RPMI7951 (cell line): ENCODE measurements at places on chromosomes 16 and 17. TPM values are rescaled to one million over a fixed set of nuclear protein-coding genes. Genes with fewer than 3 reads are reported as not detected.

DNA sequence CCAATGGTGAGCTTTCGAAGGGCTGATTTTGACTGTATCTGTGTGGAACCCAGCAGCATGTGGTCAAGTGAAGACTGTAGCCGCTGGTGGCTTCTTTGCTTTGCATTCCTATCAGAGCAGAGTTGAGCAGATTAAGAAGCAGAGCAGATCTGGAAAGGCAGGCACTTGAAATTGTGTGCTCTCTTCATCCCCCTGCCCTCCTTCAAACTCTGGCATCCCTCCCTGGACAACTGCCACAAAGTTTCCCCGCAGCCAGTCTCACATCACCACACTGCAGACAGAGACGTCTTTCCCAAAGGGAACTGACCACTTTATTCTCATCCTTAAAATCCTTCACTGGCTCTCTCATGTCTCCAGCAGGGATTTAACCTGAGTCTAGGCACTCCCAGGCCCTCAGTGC lies 237.1 kb upstream of the DYNLRB2 start:
- no peak for DNase-seq

- no peak for DNase-seq
Measured at GRCh38 chr16:47413041-47413440, 47.8 kb downstream of the ITFG1 start.

- no peak for DNase-seq
Measured at GRCh38 chr16:4607841-4608703, 6.6 kb downstream of the UBALD1 start.

DNA sequence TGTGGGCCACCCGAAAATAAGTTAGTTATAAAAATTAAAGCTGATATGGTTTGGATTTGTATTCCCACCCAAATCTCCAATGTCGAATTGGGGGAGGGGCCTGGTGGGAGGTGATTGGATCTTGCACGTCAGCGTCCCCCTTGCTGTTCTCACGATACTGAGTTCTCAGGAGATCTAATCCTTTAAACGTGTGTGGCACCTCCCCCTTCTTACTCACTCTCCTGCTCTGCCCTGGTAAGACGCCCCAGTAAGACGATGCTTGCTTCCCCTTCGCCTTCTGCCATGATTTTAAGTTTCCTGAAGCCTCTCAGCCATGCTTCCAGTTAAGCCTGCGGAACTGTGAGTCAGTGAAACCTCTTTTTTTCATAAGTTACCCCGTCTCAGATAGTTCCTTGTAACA lies 35.4 kb downstream of the SYCE1L start:
- peak; percentile 31 for DNase-seq

DNA sequence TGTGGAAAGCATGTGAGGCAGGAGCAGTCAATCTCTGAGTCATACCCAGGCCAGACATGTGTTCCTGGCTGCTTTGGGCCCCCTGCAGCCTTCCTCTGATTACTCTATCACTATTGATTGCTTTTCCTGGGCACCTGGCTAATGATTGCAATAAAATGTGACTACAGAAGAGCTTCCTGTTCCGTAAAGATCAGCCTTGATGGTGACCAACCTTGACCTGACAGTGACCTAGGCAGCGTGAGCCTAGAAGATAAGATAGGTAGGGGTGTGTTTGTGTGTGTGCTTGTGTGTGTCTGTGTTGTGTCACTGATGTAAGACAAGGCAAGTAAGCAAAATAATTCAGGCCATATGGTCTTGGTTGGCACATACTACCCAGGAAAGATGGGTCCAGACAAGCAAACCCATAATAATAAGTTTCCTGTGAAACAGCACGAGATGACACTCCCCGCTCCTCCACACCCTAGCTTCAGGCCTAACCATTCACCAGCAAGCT lies 367.7 kb upstream of the CDH11 start:
- peak; percentile 53 for DNase-seq

TBC1D3I gene
- 0.29 TPM in 1 of 2 replicates, not detected in the other for total RNA-seq

SMCR8 gene
- total RNA-seq, result 5.6 and 5.9 TPM in 2 replicates

GRCh38 chr16:89971495-89972243 lies 23.1 kb downstream of the DEF8 start:
- DNase-seq, result no peak
